ENCODE measurements at places on chromosomes 6 and 20.

- DNase-seq = no peak
Observed at GRCh38 chr20:8930726-8931125, 138.2 kb upstream of the PLCB4 start.

GRCh38 chr6:27478706-27479318 lies 5.9 kb upstream of the ZNF184 start:
- DNase-seq = peak; percentile 73

- no peak for DNase-seq
Observed at GRCh38 chr6:128073389-128073788, 172.5 kb upstream of the THEMIS start.

GRCh38 chr20:17888044-17888443 lies 80.5 kb downstream of the SNX5 start:
- peak; percentile 32 for DNase-seq

DNA sequence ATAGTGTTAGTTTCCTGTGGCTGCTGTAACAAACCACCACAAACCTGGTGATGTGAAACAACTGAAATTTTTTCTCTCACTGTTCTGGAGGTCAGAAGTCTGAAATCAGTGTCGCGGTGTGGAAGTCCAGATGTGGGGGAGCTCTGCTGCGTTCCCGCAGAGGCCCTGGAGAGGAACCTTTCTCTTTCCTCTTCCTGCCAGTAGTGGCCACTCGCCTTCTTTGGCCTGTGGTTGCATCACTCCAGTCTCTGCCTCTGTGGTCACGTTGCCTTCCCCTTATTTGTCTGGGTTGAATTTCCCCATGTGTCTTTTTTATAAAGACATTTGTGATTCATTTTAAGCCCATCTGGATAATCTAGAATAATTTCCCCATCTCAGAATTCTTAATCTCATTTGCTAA lies 295.5 kb upstream of the FLRT3 start:
- DNase-seq = no peak

DNA sequence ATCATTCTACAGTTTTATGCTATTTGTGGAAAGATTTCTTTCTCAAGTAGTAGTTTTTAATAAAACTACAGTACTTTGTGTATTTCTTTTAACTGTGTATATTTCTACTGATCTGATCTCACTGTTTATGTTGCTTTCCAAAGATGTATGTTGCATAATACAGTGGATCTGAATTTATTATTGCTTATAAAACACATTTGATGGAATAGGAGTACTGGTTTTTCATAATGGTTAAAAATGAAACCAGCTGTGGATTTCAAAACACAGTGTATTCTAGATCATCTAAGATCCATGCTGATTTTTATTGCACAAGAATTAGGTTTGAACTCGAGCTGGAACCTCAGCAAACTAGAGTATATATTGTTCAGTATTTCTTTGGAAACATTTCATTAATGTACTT lies 8.0 kb downstream of the NKX2-4 start:
- no peak for DNase-seq

GRCh38 chr20:14643556-14643955 lies 306.1 kb upstream of the FLRT3 start:
- DNase-seq = no peak
